ENCODE measurements at places on chromosomes 1 and 21.
A peak's percentile ranks its signal among the peaks of the same experiment; 100 is the strongest.

DNA sequence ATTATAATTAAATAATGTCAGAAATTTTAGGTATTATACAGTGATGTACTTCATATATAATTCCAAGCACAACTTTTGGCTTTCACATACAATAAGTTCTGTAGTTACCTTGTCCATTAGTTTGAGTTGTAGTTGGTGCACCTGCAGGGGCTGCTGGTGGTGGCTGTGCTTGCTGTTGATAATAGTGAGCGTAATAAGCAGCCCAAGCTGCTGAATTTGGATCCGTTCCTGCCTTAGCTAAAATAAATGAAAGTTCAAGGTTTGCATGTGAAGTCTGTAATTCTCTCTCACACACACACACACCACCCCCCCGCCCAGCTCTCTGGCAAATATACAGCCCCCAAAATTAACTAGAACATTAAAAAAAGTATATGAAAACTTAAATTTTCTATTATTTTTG, 22.4 kb downstream of the FUBP1 start:
- DNase-seq: no peak

GRCh38 chr1:44408632-44409602, 3.9 kb downstream of the RNF220 start:
- DNase-seq: no peak

DNA sequence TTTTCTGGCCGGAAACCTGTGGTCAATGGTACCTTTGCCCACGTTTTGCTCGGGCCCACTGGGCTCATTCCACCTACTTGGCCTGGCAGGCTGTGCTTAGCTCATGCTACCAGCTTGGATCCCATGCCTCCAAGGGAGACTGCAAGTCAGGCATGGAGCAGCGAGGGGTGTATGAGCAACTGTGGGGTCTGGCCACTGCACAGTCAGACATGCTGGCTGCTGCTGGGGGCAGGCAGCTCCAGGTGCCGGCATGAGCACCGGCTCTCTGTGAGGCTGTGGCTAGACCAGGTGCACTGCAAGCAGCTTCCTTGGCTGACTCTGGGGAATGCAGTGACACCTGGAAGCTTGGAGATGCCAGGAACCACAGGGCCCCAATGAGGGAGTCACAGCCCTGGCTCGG, 161.1 kb upstream of the DUSP10 start:
- DNase-seq: no peak

DNA sequence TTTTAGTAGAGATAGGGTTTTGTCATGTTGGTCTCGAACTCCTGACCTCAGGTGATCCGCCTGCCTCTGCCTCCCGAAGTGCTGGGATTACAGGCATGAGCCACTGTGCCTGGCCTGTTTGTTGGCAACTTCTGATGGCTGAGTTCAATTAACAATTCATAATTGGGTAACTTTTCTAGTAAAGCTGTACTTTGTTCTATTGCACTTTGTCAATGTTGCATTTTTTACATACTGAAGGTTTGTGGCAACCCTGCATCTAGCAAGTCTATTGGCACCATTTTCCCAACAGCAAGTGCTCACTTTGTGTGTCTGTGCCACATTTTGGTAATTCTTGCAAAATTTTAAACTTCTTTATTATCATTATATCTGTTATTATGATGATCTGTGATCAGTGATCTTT, 64.5 kb upstream of the USP24 start:
- no peak for DNase-seq

GRCh38 chr1:235907187-235907896, 40.6 kb upstream of the LYST start:
- no peak for DNase-seq

DNA sequence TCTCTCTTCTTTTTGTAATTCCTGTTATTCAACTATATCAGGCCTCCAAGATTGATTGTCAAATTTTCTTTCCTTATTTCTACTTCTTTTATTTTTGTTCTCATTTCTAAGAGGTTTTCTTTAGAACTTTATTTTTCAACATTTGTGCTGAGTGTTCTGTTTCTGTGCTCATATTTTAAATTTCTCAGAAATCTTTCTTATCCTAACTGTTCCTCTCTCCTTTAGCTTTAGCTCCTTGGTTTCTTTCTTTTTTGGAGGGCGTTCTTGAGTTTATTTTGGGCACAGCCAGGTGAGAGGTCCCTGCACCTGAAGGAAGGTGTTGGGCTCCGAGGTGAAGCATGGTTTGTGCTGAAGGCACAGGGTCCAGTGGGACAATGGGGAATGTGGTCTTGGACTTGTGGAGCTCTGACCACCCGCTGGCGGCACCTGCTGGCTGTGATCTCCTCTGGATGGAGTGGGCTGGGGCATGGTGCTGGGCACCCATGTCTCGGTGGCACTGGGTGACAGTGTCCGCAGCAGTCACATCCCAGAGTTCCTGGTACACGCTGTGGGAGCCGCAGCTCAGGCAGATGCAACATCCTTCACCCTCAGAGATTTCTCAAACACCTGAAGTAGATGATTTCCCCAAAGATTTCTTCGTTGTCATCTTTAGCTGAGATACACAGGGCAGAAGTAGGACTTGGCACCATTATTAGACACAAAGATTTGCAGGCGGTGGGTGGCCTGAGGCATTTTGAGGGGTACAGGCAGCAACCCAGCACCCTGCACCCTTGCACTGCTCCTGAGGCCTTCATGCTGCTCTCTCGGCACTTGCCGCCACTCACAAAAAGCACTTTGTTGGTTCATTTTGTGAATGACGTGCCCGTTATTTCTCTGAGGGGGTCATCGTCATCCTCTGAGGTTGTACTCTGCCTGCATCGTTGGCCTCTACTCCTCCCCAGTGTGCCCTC, 38.2 kb upstream of the DIP2A start:
- no peak for DNase-seq

GRCh38 chr1:92315766-92316599, 17.1 kb downstream of the RPAP2 start:
- DNase-seq: peak; percentile 45

DNA sequence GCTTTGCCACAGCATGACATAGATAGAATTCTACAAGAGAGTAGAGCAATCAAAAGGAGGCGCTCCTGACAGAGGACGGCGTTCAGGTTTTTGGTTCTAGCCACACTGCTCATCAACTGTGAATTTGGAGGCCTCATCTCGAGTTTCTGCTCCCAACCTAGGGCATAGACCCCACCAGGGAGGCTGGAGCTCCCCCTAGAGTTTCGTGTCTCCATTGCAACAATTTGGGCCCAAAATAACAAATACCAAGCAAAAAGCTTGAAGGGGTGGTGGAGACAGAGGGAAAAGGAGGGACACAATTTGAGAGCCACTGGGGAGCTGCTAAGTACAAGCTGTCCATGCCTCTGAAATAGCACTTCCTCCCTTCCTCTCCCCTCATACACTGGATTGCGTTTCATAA, 297.0 kb downstream of the GPATCH2 start:
- no peak for DNase-seq

DNA sequence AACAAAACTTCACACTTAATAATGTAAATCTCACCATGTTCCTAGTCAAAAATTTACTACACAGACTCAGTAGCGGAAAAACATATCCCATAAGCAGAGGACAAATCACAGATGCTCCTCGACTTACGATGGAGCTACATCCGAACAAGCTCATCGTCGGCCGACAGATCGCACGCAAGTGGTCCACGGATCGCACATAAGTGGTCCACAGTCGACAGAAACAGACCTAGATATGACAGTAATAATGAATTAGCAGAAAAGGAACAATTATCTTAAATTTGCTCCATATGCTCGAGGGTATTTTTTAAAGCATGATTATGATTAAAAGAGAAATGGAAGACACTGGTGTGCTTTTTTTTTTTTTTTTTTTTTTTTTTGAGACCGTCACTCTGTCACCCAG, 36.3 kb downstream of the WDR4 start:
- DNase-seq: no peak

DNA sequence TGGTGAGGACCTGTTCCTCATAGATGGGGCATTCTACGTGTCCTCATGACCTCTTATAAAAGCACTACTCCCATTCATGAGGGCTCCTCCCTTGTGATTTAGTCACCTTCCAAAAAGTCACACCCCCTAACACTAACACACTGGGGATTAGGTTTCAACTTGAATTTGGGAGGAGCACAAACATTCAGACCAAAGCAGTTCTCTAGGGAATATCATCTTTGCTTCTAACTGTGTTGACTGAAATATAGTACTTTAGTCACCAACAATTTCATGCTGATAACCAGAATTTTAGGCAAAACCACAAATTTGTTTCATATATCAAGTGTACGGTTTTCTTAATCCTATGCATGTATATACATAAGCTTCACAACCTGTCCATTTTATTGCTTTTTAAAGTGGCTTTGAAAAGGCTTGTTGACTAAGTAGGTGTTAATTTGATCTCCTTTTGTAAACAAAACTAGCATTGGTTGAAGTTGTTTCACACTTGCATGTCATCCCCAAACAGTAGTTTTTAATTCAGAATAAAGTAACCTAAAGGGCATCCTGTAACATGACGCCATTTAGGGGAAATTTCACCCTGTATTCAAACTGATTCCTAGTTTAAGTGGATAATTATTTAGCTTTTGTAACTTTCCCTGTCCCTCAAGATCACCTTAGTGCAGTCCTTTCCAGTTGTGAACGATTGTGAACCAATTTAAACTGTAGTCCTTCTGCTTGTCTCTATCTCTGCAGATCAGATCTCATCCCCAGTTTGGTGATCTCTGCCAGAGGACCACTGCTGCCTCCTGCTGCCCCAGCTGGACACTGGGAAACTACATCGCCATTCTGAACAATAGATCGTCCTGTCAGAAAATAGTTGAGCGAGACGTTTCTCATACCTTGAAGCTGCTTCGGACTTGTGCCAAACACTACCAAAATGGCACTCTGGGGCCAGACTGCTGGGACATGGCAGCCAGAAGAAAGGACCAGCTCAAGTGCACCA, 141.1 kb downstream of the TLR5 start:
- no peak for DNase-seq

- no peak for DNase-seq
Observed at GRCh38 chr1:231976231-231976630, 349.6 kb downstream of the DISC1 start.

DNA sequence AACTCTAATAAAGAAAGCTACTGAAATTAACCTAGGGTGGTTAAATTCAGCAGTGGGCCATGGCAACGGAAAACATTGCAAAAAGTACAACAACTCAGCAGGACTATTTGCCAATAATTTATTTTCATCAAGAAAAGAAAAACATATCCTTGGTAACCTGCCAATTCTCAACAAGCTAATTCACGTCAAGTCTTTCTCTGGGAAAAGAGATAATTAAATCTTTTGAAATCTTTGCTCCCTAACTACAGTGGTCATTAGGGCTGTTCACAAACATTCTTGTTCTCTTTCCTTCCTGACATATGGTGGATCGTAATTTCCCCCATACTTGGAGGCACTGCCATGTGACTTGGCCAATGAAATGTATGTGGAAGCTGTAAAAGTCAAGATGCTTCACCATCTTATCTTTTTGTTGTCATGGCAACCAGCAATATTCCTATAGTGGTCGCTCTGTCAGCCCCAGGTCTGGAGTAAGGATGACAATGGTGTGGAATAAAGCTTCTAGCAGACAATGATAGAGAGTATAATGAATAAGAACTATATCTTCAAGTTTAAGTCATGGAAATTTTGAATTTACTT, 29.6 kb upstream of the ZNF326 start:
- DNase-seq: no peak

DNA sequence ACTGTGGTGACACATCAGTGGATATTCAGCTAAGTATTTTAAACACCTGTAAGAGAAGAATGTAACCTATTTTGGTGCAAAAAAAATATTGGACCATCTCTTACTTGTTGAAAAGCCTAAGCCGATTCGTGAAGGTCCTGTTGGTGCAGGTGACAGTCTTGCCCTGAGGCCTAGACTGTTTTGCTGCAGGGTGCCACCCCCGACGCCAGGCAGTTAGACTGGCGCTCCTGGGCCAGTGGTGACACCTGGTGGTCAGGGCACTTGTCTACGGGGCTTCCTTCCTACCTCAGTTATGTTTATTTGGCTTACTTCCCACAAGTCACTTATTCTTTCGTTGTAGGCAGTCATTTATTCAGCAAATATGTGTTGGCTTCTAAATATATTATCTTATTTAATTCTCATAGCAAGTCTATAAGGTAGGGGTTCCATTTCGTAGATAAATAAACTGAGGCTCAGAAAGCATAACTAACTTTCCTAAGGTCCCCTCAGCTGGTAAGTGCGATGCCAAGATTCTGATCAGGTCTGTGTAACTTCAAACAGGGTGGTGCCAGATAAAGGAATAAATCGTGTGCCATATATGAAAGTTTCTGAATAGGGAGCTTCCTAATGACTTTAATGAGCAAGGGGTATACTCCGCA, 1.9 kb downstream of the EEIG2 start:
- peak; percentile 74 for DNase-seq

DNA sequence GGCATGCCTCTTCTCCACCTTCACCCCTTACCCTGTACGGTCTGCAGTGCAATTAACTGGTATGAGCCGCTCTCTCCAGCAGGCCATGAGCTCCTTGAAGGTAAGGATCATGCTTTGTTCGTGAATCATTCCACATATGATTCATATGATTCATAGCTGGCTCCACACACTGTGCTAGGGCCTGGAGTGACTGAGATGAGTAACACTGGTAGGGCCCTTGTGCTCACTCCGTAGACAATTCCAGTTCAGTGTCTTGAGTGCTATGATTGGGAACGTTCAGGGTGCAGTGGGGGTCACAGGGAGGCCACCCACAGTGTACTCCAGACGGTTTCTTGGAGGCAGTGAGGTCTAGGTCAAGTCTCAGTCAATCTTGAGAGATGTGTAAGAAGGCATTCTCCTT, 239.8 kb downstream of the LMX1A start:
- DNase-seq: no peak

GRCh38 chr21:42830456-42831455, 48.6 kb downstream of the WDR4 start:
- peak; percentile 7 for DNase-seq

GRCh38 chr1:6000444-6001288, 8.4 kb upstream of the NPHP4 start:
- no peak for DNase-seq

DNA sequence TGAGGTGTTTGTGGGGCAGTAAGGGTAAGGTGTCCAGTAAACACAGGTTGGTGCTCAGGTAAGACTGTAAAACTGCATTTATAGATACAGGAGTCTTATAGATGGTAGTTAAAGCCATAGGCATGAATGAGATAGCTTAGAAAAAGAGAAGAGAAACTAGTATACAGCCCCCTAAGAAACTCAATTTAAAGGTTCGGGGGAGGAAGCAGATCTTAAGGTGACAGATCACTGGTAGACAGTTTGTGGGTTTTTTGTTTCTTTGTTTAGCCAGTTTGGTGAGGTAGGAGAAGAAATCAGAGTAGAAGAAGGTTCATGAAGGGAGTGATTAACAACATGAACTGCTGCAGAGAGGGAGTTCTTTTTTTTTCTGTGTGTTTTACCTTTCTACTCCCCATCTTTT, 6.1 kb upstream of the AGO3 start:
- DNase-seq: no peak

DNA sequence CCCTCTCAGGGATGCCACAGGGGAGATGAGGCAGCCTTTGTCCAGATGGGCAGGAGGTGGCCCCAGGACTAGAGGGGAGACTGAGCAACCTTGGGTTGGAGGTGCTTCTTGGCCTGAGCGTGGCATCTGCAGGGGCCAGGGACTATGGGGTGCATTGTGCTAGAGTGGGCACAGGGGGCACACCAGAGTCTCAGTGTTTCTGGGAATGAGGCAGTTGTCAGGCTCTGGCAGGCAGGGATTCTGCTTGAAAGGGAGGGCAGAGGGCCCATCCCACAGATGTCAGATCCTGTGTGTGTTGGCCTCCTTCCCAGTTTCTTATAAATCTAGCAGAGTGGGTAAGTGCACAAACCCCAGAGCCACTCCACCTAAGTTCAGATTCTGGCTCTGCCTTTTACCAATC, 13.7 kb downstream of the LGR6 start:
- DNase-seq: no peak

- no peak for DNase-seq
Observed at GRCh38 chr21:42411891-42412635, 8.4 kb downstream of the UBASH3A start.

- DNase-seq: peak; percentile 52
Observed at GRCh38 chr21:34983680-34984086, 65.4 kb downstream of the RUNX1 start.
